KBM-7 (cell line): ENCODE measurements at places on chromosomes 4 and X.
A peak's percentile ranks its signal among the peaks of the same experiment; 100 is the strongest.

GRCh38 chr4:48945981-48946380, 39.4 kb upstream of the OCIAD2 start:
- no peak for DNase-seq

DNA sequence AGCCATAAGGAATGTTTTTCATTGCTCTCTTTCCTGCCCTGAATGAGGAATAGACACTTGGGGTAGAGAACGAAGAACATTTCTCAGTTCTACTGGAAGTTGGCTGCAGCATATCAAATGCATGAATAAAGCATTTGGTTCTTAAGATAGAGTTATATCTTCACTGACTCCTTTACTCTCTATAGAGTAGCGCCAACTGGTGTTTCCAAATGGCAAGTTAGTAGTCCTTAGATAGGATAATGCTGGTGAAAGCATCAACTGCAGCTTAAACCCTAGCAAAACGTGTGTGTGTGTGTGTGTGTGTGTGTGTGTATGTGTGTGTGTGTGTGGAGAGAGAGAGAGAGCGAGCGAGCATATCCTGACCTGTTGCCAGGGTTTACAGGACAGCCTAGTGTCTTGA, 62.2 kb upstream of the FRMPD4 start:
- DNase-seq = no peak

- DNase-seq = no peak
Measured at GRCh38 chrX:37075892-37076595, 67.9 kb downstream of the FAM47C start.

DNA sequence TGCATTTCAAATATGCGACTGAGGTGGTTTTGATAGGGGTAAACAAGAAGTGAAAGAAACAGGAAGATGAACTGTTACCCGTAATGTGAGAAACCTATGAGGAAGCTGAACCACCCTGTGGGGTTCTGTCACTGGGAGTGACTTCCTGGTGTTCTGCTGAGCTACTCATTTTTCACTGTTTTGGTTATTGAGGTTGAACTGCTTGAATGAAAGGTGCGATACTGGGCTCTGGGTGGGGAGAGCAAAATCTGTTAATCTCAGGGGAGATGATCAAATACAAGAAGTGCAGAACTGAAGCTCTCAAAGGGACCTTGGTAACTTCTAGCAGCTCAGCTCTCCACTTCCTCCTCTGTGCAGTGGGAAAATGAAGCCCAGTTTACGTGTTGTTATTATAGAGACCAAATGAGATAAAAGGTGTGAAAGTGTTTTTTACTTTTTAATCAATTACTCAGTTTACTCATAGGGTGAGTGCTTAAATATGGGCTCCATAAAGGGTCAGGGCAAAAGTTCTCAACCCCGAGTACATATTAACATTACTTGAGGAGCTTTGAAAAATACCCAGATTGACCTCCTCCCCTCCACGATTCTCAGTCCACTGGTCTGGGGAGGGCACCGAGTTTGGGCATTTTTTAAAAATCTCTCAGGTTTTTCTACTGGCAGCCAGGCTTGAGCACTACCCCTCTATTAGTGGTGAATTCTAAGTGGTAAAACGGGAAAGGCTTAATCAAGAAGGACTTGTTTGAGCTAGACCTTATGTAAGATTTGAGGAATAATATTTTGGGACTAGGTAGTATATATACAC, 66.7 kb downstream of the COQ2 start:
- peak; percentile 88 for DNase-seq

GRCh38 chrX:118108304-118108703, 8.3 kb downstream of the KLHL13 start:
- DNase-seq = no peak

DNA sequence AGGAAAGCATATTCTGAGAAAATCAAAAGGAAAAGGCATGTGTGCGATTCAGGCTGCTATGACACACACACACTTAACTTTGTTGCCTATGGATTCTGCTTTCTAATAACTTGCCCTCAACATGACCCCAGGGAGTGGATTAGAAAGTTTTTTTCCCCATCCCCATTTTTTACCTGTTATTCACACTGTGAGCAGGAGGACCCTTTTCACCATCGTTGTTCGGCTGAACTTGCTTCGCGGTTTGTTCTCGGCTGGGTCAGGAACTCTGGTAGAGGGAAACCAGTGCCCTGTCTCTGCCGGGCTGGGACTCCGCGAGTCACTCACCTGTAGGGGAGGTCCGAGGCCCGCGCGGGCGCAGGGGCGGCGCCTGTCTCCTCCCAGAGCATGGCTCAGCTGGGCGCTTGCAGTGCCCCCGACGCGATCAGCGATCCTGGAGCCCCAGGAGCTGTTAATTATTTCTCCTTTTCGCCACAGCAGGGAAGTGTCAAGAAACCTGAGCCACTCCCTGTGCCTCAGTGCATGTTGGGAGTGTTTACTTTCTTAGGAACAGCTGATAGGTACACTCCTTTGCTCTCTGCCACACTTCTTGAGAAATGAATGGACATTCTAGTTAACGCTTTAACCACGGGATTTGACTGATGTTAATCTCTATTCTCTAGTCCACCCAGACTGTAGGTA, at the start of gene RASSF6:
RASSF6 (minus strand) TSS at position 322 of the 678 bp plus-strand sequence. CDS start 8,641 bp downstream, outside the sequence.
- peak; percentile 32 for DNase-seq

DNA sequence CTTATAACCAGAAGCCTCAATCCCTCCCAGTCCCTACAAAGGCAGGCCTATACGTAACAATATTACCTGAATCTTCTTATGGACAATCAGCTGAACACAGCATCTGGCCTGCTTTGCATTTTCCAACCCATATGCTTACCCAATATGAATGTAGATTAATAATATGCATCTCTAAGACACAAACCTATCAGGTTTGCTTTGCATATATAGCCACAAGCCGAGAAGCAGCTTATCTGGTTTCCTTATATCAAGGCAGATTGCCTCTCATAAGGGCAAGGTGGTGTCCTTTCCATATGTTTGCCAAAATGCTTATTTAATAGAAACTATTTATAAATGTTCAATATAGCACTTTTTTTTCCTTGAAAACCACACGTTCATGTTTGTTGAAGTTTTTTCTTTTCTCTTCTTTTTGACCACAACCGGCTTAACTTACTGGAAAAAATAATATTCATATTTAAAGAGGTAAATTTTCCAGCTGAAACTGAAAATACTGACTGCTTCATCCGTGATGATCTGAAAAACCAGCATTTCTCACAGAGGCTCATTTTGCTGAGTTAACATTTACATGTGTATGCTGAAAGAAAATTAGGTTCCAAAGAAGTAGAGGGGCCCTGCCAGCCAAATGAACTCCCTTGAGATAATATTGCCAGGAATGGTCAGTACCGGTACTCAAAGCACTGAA, 3.8 kb downstream of the IL21 start:
- DNase-seq = no peak

DNA sequence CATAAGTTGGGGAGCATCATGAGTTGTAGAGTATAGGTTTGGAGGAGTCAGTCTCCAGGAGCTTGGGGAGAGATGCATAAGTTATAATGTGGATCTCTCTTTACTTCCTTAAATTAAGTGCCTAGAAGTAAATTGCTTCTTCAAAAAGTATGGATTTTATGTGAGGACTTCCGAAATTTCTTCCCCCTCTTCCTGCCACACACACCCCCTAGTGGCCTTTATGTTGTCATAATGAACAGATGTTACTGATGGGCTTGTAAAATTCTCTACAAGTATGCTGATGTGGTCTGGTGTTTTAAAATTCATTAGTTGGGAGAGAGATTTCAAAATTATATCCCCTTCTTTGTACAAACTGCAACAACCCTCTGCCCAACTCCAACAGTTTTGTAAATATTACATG, 2.3 kb upstream of the METTL14 start:
- peak; percentile 74 for DNase-seq

GRCh38 chr4:82038936-82039335, 334.9 kb downstream of the HNRNPD start:
- DNase-seq = no peak

DNA sequence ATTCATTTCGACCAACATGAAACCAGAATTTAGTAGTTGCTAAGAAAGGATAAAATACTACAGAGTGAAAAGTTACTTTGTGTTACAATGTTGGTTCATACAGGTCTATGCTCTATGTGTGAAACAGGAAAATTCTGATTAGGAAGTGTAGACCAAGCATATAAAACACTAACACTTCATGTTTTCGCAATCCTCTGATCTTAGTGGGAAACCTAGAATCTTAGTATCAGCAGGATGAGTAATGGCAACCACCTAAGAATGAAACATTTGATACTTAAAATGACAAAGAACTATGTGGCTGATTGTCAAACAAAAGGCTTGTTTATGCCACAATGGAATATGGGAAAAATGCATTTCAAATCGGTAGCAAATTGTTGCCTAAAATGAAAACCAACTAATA, 116.1 kb downstream of the AMMECR1 start:
- DNase-seq = no peak

GRCh38 chr4:16067515-16067914, 16.3 kb downstream of the PROM1 start:
- DNase-seq = no peak

DNA sequence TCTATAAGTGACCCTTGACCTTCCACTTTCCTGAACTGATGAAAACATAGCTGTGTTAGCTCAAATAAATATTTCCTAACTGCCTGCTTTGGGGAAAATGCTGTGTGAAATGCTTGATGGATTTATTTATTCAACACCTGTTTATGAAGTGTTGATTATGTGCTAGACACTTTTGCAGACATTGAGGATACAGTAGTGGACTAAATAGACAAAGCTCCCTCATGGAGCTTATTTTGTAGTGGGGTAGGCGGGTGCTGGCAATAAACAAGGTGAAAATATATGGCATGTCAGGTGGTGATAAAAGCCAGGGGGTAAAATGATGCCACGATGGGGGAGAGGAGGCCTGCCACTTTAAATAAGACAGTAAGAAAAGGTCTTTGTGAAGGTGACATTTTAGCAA, 50.2 kb upstream of the TLR3 start:
- DNase-seq = no peak

GRCh38 chr4:18052158-18052557, 30.6 kb upstream of the LCORL start:
- no peak for DNase-seq

DNA sequence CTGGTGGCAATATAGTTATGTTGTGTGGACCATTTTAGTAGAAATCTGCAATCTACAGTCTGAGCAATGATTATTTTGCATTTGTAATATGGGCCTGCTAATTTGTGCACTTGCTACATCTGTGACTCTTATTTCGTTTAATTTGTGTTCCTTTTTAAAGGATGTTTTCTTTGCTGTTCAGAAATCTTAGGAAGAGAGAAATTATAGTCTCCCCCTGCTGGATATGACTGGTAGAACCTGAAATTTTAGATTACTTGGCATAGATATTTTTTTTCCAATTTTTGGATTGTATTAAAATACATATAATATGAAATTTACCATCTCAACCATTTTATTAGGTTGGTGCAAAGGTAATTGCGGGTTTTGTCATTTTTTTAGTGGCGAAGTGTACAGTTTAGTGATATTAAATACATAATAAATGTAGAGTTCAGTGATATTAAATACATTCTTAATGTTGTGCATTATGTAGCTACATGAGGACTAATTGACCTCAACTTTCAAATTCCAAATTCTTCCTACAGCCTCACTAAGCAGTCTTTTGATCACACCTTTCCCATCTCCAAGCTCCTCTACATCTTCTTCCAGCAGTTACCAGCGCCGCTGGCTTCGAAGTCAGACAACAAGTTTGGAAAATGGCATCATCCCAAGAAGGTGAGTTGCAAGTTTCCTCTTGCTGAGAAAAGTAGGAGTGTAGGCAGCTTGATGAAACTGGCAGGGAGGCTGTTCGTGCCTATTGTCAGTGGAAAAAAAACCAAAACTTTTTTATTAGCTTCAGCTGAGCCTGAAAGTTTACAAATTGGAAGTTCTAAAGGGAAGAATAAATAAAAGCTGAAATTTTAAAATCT, 82.2 kb downstream of the FNIP2 start:
- DNase-seq = peak; percentile 55

GRCh38 chr4:129403848-129404247, 307.9 kb downstream of the C4orf33 start:
- no peak for DNase-seq

GRCh38 chrX:132858018-132858417, 100.4 kb downstream of the HS6ST2 start:
- no peak for DNase-seq

- no peak for DNase-seq
Measured at GRCh38 chrX:71660562-71661416, 6.6 kb upstream of the LOC101059915 start.

GRCh38 chrX:68511255-68511654, 12.4 kb downstream of the YIPF6 start:
- peak; percentile 59 for DNase-seq

DNA sequence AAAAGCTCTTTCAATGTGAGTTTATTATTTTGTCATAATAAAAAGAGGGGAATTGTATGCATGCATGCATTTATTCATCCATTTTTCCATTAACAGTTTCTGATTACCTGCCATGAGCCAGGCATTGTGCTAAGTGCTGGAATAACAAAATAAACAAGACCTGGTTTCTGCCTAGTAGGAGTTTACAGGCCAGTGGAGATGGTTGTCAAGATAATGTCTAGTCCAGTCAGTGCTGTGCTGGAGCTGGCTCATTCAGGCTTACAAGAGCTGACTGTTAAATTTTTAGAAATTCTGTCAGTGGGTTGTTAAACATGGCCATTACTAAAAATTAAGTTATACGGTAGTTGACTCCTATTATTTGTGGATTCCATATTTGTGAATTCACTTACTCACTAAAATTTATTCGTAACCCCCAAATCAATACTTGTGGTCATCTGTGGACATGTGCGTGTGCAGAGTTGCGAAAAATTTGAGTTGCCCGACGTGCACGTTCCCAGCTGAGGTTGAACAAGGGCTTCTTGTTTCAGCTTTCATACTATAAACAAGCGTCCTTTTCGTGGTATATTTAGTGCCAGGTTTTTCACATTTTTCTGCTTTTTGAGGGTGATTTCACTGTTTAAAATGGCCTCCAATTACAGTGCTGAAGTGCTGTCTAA, 172.3 kb upstream of the RPS6KA3 start:
- no peak for DNase-seq

DNA sequence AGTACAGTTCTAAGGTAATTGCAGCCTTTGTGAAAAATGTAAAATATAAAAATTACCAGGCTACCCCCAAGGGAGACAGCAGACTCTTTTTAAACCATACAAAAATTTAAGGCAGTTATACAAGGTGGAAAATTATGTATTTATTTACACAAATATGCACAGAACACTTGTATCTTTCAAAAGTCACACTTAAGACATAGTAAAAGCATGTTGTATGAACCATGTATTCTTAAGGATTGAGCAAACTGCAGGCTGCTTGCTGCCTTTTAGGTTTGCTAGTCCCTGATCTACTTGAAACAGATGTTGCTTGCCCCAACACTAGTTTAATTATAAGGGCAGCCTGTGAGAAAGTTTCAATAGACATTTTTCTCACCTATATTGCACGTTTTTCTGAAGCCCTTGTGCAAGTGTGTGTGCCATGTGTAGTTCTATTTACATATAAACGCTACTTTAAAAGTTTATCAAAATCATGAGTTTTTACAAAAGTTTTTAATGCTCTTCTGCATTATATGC, 72.8 kb downstream of the PRSS12 start:
- peak; percentile 35 for DNase-seq

GRCh38 chr4:102168580-102168979, 176.7 kb downstream of the SLC39A8 start:
- DNase-seq = no peak

- DNase-seq = no peak
Measured at GRCh38 chr4:165111906-165112367, 723 bp downstream of the TMEM192 start.
